ENCODE measurements at places on chromosomes 11 and 22.

DNA sequence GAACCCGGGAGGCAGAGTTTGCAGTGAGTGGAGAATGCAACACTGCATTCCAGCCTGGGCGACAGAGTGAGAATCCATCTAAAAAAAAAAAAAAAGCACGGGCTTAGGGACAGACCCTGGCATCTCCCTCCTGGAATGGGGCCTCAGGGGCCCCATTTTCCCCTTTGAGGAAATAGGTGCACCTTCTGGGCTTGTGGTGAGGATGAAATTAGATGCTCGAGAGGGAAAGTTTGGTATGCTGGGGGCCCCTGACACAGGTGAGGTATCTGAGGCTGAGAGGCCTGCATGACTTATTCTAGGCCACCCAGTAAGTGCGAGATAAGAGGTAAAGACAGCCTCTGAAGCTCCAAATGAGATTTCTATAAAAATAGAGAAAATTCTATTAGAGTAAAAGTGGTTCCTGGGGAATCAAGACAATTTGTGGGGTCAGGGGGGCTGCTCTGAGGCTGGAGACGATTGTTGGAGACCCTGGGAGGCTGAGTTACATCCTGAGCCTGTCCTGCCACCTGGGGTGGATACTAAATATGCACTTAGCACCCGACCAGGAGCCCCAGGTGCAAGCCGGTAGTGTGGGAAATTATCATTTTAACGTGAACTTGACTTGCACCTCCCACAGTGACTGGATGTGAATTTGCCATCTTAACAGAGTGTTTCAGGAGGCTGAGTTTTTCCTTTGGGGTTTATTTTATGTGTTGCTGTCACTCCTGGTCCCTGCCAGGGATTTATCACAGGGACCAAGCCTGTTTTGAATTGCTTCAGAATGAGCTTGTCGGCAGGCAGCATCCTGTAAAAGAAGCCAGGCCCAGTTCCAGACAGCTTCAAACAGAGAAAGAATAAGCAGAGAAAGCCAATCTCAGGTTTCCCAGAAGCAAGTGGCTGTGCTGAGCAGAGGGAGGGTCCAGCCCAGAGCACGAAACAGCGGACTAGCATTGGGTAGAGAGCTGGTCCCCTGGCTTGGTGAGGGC, 48.4 kb upstream of the TSKU start:
- peak; percentile 8 for DNase-seq

GRCh38 chr11:120712881-120713280, 201.3 kb downstream of the GRIK4 start:
- DNase-seq = no peak

- peak; percentile 8 for DNase-seq
Observed at GRCh38 chr11:135069890-135070289, 657.8 kb upstream of the B3GAT1 start.

DNA sequence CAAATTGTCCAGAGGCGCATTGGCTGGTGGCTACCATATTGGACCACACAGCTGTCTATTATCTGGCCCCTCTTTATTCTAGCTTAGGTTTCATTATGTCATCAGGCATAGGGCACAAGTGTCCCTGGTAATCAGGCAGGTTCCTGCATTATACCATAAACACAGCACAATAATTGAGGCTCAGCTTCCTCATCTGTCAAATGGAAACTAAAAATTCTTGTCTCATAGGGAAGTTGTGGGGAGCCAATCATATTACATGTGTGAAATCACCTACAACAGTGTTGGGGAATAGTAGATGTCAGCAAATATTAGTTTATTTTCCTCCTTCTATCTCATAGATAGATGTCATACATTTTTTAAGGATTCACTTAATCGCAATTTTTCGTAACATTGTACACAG, 231.0 kb upstream of the SORL1-AS1 start:
- no peak for DNase-seq

GRCh38 chr22:27596133-27596870, 205.3 kb downstream of the MN1 start:
- no peak for DNase-seq

GRCh38 chr11:127018683-127019279, 18.2 kb upstream of the KIRREL3 start:
- no peak for DNase-seq

- no peak for DNase-seq
Observed at GRCh38 chr11:68026391-68027105, 3.9 kb upstream of the NDUFS8 start.

DNA sequence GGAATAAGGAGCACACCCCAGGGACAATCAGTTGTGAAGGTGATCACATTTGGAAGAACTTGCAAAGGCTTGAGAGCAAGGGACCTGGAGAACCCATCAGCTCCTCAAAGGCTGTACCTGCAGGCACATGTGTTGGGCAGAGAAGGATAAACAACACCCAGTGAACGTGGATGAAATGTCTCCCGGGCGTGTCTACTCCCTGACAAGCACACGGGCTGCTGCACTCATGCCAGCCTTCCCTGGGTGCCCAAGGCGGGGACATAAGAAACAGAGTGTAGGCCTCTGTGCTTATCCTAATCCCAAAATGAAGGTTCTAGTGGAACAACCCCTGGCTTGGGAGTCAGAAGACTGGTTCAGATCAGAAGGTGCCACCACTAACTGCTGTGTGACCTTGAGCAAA, 46.7 kb downstream of the DSCAML1 start:
- no peak for DNase-seq

GRCh38 chr11:95296165-95296564, 65.2 kb upstream of the SESN3 start:
- DNase-seq = no peak

- DNase-seq = no peak
Observed at GRCh38 chr22:50470491-50470890, 4.3 kb downstream of the SBF1 start.

GRCh38 chr11:8689726-8690255, 7.2 kb downstream of the RPL27A start:
- DNase-seq = no peak

DNA sequence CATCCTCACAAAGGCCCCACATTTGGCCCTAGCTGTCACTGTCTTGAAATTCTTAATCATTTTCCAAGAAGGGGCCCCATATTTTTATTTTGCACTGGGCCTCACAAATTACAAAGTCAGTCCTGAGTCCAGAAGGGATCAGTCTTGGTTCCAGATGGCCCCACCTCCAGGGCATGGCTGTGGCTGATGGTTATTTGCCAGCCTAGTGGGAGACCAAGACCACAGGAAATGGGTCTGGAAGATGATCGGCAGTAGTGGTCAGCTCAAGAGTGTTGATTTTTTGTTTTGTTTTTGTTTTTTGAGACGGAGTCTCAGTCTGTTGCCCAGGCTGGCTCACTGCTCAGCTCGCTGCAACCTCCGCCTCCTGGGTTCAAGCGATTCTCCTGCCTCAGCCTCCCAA, 47.1 kb upstream of the EMID1 start:
- DNase-seq = no peak

GRCh38 chr11:70776914-70777532, 378.7 kb downstream of the CTTN start:
- no peak for DNase-seq

DNA sequence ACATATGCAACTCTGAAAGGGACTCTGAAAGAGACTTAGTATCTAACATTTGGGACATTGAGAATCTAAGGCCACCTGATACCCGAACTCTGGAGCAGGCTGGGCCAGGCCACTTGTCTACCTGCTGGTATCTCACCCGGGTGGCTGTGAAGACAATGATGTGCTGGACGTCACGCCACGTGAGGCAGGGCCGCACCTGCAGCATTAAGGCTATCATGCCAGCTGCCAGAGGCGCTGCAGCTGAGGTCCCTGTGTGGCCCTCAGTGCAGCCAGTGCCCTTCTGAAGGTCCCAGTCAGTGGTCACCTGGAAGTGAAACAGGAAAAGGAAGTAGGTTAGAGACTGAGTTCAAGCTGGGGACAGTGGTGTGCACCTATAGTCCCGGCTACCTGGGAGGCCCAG, 12.4 kb downstream of the PCSK7 start:
- DNase-seq = no peak

GRCh38 chr11:28547321-28547741, 439.1 kb downstream of the METTL15 start:
- DNase-seq = no peak

DNA sequence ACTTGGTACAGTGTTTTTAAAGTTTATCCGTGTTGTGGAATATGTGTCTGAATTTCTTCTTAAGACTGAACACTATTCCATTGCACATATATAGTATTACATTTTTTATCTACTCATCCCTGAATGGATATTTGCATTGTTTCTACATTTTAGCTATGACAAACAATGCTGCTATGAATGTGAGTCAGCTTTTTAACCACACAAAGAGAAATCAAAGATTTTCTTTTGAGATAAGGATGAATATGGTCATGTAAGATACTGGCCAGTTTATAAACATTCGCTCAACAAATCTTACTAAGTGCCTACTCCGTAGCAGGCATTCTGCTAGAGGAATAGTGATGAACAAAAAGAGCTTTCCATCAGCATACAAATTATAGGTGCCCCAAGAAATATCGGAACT, 16.5 kb upstream of the OR9G4 start:
- no peak for DNase-seq

GRCh38 chr11:19728436-19728835, 15.8 kb downstream of the NAV2 start:
- DNase-seq = peak; percentile 77

GRCh38 chr22:40452730-40453487, 82.5 kb downstream of the SGSM3 start:
- DNase-seq = peak; percentile 47

DNA sequence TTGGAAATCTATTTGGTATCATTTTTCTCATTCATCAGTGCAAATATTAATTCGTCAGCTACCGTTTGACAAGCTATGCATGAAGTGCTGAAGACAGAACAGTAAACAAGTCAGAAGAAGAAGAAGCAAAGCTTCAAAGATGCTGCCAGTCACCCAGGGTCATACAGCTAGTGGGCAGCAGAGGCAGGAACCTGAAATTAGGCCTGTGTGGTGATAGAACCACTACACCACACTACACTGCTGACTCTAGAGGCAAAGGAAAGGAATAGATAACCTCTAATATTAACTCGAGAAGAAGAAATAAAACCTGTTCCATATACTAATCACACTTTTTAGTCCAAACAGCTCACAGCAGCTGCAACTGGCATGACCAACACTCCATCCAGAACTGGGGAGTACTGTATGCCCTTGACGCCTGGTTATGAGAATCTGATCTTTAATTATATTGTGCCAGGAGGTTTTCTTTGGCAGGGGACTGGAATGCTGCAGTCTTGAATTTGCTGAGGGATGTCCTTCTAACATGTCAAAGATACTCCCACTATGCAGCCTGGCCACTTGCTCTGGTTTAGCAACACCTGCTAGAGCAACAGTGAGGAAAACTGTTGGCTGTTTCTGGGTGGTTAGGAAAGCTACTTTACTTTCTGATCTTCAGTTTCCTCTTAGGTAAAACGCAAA, 73.0 kb downstream of the PAK1 start:
- no peak for DNase-seq

DNA sequence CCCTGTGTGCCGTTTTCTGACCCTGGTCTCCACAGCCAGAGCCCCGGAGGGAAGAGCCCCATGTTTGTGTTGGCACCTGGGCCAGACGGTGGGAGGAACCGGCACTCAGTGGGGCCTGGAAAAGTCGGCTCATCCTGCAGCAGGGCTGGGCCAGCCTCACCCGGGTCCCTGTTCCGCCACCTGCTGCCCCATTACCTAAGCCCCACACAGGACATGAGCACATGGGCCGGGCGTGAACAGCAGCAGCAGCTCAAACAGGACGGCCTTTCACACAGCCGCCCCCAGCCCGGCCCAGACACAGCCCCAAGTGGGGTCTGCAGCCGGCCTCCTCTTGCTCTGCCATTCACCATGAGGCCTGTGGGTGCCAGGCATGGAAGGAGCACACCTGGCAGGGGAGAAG, 302.4 kb downstream of the MN1 start:
- DNase-seq = no peak

DNA sequence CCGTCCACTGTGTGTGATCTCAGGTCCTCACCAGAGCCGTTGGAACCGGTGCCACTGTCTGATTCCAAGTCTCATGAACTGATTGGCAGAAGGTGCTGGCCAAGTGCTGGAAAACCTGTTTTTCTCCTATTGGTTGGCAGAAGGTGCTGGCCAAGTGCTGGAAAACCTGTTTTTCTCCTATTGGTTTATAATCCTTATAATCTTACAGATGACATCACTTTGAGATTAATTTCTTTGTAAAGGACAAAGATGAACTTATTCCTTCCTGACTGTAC, 1106.3 kb downstream of the BRD1 start:
- no peak for DNase-seq

DNA sequence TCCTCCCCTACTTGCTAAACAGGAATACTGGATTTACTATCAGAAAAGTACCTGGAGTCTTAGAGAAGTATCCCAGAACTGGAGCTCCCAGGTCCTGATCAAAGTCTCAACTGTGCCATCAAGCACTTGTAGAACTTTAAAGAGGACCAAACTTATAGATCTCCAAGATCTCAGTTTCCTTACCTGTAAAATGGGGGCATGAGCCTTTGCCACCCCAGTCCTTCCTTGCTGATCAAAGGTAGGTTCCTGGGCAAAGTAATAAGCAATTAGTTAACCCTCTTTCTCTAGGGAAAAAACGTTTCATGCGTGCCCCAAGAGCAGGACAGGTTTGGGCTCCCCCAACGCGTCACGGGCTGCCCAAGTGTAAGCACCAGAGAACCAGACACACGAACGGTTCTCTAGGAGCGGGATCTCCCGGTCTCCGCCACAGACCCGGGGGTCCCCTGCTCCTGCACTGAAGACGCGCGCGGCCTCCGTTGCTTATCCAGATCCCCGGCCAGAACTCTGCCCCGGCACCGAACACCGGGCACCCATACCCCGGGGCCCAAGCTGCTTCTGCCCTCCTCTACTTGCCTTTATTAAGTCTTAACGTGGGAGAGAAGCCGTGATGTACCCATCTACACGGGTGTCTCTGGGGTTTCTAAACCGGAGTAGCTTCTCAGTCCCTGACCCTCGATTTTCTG, 505 bp downstream of the ZNF214 start:
- peak; percentile 25 for DNase-seq

- DNase-seq = no peak
Observed at GRCh38 chr11:65672180-65672860, 9.6 kb upstream of the RELA start.

- DNase-seq = peak; percentile 61
Observed at GRCh38 chr11:12792590-12792989, 118.4 kb downstream of the TEAD1 start.

DNA sequence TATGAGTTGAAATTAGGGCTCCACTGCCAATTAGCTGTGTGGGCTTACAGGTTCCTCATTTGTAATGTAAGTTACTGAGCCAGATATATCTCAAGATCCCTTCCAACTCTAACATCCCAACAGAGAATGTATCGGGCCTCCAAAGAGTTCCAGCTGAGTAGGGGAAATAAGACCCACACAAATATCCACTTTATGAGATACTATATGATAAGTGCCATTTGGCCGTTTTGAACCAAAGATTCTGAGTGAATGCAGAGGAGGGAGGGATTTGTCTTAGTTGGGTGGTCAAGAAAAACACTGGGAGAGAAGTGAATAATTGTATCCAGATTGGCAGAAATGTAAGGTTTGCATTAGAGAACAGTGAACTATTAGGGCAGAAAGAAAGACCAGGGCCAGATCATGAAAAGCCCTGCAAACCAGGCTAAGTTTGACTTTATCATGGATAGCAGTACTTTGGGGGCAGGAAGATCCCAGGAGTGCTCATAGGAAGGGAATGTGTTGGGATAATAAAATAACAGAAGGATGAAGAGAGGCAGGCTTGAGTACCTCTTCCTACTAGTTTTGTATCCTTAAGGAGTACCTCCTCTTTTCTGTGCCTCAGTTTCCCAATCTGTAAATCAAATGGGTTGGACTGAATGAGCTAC, 63.9 kb downstream of the RPL27A start:
- no peak for DNase-seq

- no peak for DNase-seq
Observed at GRCh38 chr22:19959587-19960490, 18.2 kb upstream of the TXNRD2 start.

- DNase-seq = no peak
Observed at GRCh38 chr11:8281266-8281665, 17.6 kb upstream of the LMO1 start.

- DNase-seq = peak; percentile 10
Observed at GRCh38 chr22:44312766-44313165, at the start of gene SHISAL1. Gene SHISAL1, minus strand, starts transcription at chr22:44312951. Its CDS starts 12,006 bp downstream, at chr22:44300945.
